SJSA1 (cell line): ENCODE measurements at places on chromosomes 4 and X. TPM values are rescaled to one million over a fixed set of nuclear protein-coding genes. Genes with fewer than 3 reads are reported as not detected.

DNA sequence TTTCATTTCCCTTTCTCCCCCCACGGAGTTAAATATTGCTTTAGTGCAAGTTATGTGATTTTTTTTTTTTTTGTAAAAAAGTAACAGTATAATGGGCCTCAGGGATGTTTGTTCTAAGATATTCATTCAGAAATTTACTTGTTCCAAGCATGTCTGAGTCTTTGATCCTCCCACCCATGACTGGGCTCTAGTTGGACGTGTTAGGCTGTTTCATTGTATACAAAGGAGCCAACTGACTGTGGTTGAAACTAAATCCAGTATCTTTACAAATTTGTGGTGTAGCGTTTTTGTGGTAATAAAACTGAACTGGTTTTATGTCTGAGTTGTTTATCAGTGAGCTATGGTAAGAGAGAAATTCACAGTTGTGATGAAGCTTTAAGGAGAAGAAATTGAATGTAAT, 74.1 kb downstream of the DOCK11 start:
- DNase-seq, result no peak

Gene JAKMIP1
- total RNA-seq, result not detected in 2 replicates

DNA sequence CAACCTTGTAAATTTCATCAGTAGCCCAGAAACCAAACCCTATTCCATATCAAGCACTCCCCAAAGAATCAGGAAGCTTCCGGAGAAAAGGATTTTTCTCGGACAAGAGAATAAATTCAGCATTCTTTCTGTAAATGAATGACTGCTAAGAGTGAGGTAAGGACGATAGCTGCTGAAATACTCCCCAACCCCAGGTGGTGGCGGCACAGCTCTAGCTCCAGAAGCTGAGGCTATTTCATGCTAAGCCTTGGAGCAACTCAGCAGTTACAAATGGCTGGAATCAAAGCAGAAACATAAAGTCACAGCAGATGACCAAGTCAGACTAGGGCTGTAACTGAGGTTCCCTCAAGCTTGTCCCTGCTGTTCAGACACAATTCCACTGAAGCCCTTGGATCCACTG, 13.9 kb upstream of the PCDH19 start:
- DNase-seq, result no peak

DNA sequence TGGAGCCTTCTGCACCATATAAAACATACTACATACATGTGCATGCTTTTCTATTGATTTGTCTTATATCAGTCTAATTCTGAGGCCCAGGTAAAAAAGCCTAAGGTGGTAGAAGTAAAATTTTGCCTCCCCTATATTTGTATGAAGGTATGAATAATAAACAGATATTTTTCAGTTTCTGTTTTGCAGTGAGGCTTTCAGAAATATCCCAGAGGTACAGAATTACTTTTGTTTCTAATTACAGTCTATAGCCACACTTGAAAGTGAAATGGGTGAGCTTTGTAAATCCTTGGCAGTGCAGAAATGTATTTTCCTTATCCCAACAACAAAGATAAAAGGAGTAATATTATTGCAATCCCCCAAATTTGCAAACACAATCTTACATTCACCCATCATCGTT, 59.5 kb downstream of the DDX60 start:
- DNase-seq, result no peak

- DNase-seq, result no peak
Measured at GRCh38 chr4:122341886-122342285, 36.9 kb upstream of the ADAD1 start.

DNA sequence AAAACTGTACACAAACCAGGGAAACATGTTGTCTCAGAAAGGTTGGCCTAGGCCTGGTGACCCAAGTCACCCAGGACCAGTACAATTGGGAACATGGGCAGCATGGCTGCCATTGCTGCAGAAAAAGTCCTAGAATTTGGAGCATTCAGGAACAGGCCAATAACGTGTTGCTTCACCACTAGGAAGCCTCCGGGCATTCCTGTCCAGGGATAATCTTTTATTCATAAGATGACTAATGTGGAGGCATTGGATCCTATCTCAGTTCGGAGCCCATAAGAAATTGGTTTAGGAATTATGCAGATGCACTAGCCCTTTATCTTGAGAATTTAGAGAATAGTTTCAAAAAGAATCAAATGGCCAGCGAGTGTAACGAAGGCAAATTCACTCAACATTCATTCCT, 242.8 kb upstream of the NDST4 start:
- no peak for DNase-seq

GRCh38 chr4:15587649-15588048, 67.5 kb downstream of the FBXL5 start:
- DNase-seq, result no peak

GRCh38 chr4:125115476-125115875, 199.3 kb upstream of the FAT4 start:
- no peak for DNase-seq

- no peak for DNase-seq
Measured at GRCh38 chrX:100931218-100931924, 2.7 kb upstream of the XKRX start.

Gene BGN
- 0.08 TPM in 1 of 2 replicates, not detected in the other for total RNA-seq

- no peak for DNase-seq
Measured at GRCh38 chrX:15349046-15349445, 13.7 kb upstream of the PIGA start.

Gene SRPK3
- total RNA-seq, result not detected in 2 replicates

Gene RAB40A
- 0.11 and 0.19 TPM in 2 replicates for total RNA-seq

Gene FGB
- total RNA-seq, result not detected in 2 replicates

GRCh38 chr4:94676970-94677369, 80.8 kb upstream of the BMPR1B start:
- no peak for DNase-seq

DNA sequence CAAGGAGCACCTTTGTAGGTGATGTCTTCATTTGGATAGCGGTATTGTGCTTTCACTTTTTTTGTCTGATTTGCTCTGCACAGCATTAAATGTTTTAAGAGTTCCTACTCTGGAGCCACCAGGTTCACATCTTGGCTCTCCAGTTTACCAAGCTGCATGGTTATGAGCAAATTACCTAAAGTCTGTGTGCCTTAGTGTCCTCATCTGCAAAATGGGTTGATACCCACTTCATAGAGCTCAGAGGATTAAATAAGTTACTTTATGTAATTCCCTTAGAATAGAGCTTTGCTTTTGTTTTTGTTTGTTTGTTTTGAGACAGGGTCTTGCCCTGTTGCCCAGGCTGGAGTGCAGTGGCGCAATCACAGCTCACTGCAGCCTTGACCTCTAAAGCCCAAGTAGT, 58.2 kb downstream of the UBE2K start:
- no peak for DNase-seq

GRCh38 chr4:88040707-88041106, 33.3 kb downstream of the PKD2 start:
- DNase-seq, result no peak

Gene GUCY1A1
- total RNA-seq, result not detected in 2 replicates

DNA sequence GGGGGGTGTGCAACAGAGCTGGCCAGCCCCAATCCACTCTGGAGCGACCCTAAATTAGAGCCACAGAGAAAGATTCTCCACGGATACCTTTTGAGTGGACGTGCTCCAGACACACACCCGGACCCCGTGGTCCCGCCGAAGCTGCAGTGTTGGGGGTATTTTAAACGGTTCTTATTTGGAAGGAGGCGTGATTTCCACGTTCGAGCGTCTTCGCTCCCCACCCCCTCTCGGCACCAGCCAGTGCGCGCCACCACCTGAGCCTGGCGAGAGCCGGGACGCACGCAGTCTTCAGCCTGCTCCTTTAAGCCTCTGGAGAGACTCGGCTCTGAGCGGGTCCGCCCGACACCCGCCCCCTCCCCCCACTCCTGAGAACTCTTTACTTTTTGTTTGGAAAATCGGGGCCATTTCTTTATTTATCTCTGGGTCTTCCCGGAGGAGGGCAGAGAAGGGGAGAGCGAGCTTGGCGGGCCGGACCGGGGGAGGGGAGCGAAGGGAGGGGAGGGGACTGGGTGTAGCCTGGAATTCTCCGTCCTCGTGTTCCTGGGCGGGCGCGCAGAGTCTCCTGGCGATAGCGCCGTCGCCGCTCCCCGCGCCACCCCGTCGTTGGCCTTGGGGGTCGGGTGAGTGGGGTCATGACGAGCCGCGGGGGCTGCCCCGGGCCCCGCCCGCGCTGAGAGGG, 668 bp upstream of the PTCHD1 start:
- DNase-seq, result no peak

GRCh38 chrX:110004215-110004614, 1.3 kb downstream of the TMEM164 start:
- no peak for DNase-seq

Gene PGAM4
- not detected in 2 replicates for total RNA-seq
